CD4-positive, alpha-beta T cell treated with Interleukin-10 for 1 hour (primary cell): ENCODE measurements at places on chromosomes 4 and X.

GRCh38 chr4:183631577-183632198 lies 27.3 kb downstream of the RWDD4 start:
- no peak for DNase-seq

- no peak for DNase-seq
Observed at GRCh38 chrX:103373581-103373980, 2.8 kb upstream of the BEX3 start.

DNA sequence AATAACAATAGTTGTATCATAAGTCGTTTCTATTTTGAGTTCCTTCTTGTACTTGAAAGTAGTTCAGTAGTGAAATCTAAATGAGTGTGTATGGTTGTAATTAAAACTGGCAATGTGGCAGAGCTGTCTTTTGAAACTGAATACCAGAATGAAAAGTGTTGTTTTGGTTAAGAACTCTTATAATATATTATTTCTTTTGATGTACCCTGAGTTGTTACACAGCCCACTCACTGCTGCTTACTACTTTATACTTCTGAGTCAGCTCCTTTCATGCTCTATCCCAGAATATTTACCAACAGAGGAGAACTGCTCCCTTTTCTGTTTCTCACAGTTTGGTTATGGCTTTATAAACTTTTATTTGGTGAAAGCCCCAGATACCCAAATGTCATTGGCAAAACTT lies 28.8 kb downstream of the FAM199X start:
- DNase-seq: no peak

DNA sequence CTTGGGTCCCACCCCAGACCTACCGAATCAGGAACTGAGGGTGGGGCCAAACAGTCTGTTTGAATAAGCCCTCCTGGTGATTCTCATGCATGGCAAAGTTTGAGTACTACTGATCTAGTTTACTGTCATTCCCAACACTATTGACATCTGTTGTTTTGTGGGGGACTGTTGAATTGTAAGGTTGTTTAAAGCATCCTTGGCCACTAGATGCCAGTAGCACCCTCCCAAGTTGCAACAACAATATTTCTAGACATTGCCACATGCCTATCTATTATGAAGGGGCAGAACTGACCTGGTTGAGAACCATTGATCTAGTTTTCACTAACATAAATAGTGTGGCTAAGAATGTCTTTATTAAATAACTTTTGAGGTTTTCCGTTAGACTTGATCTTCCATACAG lies 15.1 kb downstream of the TAF9B start:
- DNase-seq: no peak
